ENCODE measurements at places on chromosomes 3 and 15.

DNA sequence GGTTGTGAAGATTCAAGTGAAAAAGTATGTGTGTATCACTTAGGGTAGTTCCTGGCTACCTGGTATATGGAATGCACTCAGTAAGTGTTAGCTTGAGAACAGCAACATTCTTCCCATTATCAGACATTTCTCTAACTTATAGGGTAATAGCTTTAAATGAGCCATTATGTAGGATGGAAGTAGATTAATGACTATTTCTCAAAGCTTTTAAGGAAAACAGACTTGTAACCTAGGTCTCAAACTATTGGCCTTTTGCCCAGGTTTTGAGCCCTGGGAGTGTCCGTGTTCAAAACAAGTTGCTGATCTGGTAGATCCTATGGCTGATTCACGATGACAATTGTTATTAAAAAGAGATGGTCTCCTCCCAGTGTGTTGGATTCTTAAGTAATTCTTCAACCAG, 129.1 kb upstream of the UMPS start:
- no peak for DNase-seq

- no peak for DNase-seq
These were observed 2.9 kb downstream of the PIAS1 start for GRCh38 chr15:68057034-68057433.

GRCh38 chr3:161322781-161323568, 48.3 kb downstream of the SPTSSB start:
- DNase-seq: no peak

- no peak for DNase-seq
These were observed 4.9 kb upstream of the STAB1 start for GRCh38 chr3:52490035-52490938.

GRCh38 chr3:188417766-188418165, 263.8 kb downstream of the LPP start:
- DNase-seq: no peak
